ENCODE measurements at places on chromosomes 5 and 9.

DNA sequence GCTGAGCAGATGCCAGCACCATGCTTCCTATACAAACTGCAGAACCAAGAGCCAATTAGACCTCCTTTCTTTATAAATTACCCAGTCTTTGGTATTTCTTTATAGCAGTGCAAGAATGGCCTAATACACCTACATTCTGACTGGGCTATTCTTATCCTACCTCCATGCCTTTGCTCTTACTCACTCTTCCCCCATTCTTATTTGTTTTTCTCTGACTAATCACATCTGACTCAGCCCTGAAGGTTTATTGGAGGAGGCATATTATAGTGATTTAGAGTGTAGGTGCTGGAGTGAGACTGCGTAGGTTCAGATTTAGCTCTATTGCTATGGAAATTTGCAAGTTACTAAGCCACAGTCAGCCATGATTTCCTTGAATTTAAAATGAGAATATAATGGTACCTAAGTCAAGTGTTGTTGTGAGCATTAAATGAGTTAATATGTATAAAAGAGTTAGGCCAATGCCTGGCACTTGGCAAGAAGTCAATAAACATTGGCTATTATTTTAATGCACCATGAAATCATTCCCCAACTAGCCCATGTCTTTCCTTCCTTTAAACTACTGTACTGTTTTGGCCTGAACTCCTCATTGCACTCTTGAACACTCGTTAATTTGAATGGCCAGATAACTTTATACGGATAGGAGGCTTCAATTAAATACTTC is 531.2 kb upstream of the ZNF608 start:
- peak; percentile 85 for DNase-seq

GRCh38 chr5:111829701-111830100 is 72.7 kb upstream of the NREP start:
- peak; percentile 96 for DNase-seq

DNA sequence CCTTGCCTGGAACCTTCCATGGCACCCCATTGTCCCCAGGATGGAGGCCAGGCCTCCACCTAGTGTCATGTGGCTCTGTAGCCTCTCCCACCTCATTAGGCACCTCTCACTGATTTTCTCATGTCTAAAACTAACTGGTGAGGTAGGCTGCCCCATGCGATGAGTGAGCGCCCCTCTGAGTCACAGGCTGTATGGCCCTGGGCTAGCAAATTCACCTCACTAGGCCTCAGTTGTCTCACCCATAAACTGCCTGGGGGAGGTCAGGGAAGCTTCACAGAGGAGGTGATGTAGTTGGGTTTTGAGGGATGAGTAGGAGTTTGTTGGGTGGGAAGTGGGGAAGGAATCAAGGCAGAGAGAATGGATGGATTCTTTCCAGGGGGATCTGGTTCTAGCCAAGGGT is 8.8 kb downstream of the RXRA start:
- DNase-seq, result no peak

- no peak for DNase-seq
These were observed 95.5 kb upstream of the PTPN3 start for GRCh38 chr9:109593612-109594011.

- DNase-seq, result no peak
These were observed 201.1 kb downstream of the EPB41L4A start for GRCh38 chr5:112217843-112218579.

DNA sequence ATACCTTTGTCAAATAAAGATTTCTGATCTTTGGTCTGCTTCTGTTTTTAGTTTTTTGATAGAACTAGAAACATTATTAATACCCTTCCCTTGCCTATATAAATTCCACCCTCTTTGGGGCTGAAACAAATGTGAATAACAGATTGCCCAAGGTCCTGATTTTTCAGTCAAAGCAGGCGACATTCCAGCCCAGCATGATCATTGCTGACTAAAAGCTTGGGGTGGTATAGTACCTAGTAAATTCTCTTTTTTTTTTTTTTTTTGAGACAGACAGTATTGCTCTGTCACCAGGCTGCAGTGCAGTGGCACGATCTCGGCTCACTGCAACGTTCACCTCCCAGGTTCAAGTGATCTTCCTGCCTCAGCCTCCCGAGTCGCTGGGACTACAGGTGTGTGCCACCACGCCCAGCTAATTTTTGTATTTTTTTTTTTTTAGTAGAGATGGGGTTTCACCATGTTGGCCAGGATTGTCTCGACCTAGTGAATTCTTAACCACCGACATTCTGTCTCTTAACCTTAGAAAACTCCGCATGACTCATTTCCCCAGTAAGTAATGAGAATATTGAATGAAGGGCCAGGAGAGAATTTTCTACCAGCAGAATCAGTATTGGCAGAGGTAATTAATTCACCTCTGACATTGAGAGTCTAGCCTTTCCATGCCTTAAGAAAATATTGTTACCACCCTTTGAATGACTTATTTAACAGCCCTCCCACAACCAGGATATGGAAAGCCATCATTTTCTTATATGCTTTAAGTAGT is 226.4 kb downstream of the GNA14 start:
- peak; percentile 45 for DNase-seq

- DNase-seq, result no peak
These were observed 27.7 kb upstream of the F2R start for GRCh38 chr5:76688212-76688611.

- DNase-seq, result no peak
These were observed 196.9 kb upstream of the PUM3 start for GRCh38 chr9:3040761-3041160.

- no peak for DNase-seq
These were observed 84.7 kb upstream of the HTR4 start for GRCh38 chr5:148739023-148739422.

DNA sequence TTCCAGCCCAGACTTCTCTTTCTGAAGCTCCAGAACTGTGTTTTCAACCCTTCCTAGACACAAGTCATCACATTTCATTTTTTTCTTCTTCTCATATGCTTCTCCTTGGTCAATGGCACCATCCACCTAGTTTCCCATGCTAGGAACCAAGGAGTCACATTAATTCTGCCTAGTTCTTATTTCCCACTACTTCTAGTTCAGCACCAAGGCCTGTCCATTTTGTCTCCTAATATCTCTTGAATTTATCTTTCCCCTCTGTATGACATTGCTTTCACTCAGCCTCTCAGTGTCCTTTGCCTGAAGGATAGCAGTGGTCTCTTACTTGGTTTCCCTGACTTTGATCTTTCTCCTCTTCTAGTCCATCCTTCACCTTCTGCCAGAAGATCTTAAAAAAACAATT is 38.8 kb downstream of the ARHGEF28 start:
- no peak for DNase-seq
